ENCODE measurements at places on chromosomes 2 and 18.
A peak's percentile ranks its signal among the peaks of the same experiment; 100 is the strongest.

DNA sequence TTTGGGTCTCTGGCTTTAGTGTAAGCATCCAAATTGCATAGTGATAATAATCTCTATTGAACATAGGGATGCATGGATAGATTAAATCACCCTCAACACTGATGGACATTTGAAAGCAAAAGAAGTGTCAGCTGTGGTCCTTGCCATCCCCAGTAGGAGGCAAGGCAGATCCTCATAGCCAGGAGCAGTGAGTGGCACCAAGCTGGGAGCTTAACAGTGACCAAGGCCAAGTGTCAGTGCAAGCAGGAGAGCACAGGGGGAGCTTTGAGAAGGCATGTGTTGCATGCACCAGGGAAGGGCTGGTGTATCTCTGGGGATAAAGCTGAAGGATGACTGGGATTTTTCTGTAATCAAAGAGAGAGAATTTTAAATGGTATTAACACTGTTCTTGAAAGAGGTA is 14.7 kb downstream of the SLC14A1 start:
- no peak for DNase-seq

DNA sequence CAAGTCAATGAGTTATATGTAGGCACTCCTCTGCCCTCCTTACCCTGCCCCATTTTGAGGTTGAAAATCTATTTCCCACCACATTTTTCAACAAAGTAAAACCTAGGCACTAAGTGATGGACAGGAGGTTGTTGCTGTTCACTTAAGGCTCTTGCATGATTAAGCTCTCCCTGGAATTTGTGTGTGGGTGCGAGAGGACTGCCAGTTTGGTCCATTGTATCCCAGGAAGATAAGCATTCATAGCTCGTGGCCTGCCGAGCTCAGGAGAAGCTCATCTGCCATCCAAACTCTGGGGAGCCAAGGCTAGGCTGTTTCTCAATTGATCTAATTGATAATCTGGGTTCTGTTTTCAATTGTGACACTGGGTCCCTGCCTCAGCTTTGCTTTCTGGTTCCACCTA is 4.7 kb upstream of the MAP4K4 start:
- DNase-seq, result no peak

- no peak for DNase-seq
Observed at GRCh38 chr2:155663265-155663664, 669.3 kb downstream of the NR4A2 start.

GRCh38 chr2:4914551-4914950 is 777.6 kb upstream of the SOX11 start:
- no peak for DNase-seq

GRCh38 chr2:3533836-3534235 is 14.5 kb upstream of the ADI1 start:
- DNase-seq, result no peak

GRCh38 chr2:39311469-39311868 is 67.7 kb upstream of the CDKL4 start:
- DNase-seq, result no peak

DNA sequence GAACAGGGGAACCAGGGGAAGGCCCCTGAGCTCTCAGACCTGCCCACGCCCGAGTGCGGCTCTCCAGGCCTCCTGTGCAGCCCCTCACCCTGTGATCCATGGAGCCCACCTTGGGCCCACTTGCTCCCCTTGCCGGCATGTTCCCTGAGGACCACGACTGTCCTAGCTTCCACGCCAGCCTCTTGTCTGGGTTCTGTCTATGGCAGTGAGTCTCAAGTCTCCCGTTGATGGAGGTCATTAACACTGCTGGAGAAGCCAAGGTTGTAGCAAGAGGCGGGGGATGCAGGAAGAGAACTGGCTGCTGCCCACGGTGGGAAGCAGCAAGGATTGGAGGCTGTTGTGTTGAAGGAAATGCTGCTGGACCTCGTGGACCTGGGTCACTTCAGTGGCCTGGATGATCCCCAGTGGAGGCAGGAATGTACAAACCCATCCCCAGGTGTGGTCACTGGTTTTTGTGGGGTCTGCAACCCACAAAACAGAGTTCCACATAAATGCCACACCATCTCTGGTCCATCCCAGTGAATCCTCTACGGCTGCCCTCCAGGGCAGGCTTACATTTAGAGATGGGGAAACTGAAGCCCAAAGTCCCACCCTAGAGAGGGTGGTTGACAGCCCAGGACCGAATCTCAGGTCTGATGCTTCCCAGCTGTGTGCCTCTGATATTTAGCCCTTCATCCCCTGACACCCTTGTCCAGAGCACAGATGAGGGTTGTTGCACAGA is 150.3 kb downstream of the NDUFA10 start:
- no peak for DNase-seq

DNA sequence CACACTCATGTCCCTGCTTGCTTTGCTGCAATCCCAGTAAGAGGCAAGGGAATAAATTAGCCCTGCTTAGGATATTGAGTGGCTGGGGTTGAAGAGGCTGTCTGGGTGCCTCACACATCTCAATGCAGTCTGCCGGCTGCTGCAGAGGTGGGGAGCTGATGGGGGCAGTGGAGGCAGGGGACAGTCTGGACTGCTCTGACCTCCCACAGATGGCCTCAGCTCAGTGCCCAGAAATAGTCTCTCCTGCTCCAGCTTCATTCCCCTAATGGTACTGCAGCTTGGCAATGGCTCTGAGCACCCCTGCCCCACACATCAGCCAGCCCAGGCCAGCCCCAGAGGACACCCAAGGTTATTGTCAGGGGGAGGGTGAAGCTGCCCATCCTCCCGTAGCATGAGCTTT is 21.5 kb upstream of the TNS1 start:
- no peak for DNase-seq

GRCh38 chr18:13892098-13892497 is 23.2 kb downstream of the MC2R start:
- no peak for DNase-seq

- DNase-seq, result no peak
Observed at GRCh38 chr18:55858661-55859515, 270.9 kb upstream of the TCF4 start.

- no peak for DNase-seq
Observed at GRCh38 chr2:220955776-220956175, 616.3 kb downstream of the EPHA4 start.

- no peak for DNase-seq
Observed at GRCh38 chr2:19844750-19845149, 57.0 kb downstream of the TTC32 start.

DNA sequence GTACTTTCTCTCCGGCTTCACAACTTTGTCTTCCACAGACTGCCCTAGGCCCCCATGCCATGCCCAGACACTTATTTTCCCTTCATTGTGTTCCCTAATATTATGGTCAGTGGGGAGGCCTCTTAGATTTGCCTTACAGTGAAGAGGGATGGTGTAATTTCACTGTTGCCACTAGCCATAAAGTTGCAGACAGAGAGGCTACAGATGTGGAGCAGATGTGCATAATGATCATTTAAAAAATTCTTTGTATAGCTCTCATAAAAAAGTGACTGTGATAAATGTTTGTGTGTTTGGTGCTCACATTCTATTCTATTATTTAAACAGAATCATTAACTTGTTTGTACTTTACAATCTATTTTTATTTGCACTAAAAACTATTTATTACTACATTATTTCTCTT is 67.5 kb upstream of the FN1 start:
- DNase-seq, result no peak

DNA sequence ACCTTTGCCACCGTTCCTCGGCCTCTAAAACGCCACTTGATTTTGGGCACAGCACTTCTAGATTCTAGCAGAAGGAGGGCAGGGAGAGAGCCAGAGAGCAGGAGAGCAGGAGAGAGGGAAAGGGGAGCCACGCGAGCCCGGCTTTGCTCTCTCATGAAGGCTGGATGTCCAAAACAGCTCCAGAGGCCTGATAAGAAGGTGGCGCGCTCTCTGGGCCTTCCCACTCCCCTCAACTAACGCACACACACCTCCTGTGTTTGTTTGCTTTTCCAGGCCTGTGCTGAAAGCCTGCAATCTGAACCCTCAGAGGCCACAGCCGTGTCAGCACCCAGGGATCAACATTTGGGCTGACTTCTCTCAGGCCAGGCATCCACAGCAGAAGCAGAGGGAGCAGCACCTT is 184.8 kb upstream of the SOX11 start:
- DNase-seq, result no peak

- DNase-seq, result peak; percentile 16
Observed at GRCh38 chr2:30147196-30147714, 448 bp downstream of the YPEL5 start.

GRCh38 chr2:126475031-126475430 is 180.9 kb upstream of the GYPC start:
- no peak for DNase-seq

GRCh38 chr2:174350018-174350417 is 15.3 kb downstream of the SP9 start:
- no peak for DNase-seq

DNA sequence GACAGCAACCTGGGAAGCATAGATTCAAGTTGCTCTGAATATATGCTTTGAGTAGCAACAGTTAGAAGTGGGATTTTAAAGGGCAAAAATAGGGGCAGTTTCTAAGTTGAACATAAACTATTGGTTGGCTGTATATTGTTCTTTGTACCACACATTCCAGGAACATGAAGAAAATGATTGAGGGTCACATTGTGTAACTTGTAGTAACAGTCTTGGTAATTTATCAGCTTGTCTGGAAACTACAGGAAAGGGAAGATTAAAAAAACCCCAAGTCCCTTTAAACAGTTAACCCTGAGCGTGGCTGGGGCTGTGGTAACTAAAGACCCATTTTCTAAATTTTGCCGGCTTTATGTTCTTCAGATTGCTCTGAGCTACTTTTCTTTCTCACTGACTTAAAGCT is 7.4 kb downstream of the PLEKHB2 start:
- DNase-seq, result no peak

DNA sequence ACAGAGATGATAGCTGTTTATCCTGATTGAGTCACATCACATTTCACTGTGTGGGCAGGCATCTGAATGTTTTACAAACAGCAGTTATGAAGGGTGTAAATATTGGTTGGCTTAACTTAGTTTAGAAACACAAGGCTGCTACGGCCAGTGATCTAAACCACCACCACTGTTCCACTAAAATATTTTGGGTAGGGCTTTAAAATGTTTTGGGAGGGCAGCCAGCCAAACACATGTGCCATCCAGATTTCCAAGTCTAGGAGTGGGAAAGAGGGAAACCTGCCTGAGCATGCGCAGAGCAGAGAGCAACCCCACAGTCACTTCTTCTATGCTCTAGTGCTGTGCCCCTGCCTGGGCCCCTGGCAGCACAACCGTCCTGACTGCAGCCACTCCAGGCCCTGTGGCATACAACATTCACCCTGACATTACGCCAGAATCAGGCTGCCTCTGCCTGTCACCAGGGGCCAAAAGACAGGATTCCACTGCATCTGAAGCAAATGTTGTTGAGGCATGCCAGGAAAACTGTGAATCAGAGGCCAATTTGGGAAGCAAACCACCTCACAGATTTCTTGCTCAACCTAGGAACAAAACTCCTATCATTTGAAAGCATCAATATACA is 74.8 kb upstream of the COL5A2 start:
- DNase-seq, result no peak

- DNase-seq, result no peak
Observed at GRCh38 chr18:33873112-33873511, 295.1 kb downstream of the ASXL3 start.

DNA sequence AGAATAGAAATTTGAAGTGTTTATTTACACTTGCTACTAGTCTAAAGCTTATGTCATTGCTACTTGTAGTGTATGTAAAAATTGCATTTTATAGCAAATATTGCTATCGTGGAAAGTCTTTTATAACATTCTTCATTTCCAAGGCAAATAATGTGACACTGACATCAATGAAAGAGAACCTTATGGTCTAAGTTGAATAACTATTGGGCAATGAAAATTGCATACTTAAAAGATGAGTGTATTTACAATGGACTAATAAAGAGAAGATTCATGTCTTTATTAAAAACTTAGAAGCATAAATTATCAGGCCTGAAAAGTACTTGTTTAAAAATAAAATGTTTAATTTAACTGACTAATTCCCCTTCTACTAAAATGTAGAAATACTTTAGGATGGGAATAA is 82.2 kb downstream of the LRP1B start:
- DNase-seq, result no peak

DNA sequence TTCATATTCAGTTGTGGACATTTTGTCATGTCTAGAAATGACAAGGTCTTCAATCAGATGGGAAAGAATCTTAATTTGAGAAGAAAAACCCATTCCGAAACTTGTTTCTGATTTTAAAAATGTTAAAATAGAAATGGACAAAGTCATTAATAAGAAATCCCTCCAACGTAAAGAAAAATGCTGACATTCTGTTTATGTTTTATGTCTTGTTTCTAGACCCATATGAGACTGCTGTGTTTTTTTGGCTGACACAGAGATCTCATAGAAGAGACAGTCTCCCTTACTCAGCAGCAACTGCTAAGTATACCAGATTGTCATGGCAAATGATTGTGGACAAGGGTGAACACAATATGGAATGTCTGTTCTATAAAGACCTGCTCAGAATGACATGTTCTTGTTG is 538.5 kb downstream of the ZEB2 start:
- no peak for DNase-seq

DNA sequence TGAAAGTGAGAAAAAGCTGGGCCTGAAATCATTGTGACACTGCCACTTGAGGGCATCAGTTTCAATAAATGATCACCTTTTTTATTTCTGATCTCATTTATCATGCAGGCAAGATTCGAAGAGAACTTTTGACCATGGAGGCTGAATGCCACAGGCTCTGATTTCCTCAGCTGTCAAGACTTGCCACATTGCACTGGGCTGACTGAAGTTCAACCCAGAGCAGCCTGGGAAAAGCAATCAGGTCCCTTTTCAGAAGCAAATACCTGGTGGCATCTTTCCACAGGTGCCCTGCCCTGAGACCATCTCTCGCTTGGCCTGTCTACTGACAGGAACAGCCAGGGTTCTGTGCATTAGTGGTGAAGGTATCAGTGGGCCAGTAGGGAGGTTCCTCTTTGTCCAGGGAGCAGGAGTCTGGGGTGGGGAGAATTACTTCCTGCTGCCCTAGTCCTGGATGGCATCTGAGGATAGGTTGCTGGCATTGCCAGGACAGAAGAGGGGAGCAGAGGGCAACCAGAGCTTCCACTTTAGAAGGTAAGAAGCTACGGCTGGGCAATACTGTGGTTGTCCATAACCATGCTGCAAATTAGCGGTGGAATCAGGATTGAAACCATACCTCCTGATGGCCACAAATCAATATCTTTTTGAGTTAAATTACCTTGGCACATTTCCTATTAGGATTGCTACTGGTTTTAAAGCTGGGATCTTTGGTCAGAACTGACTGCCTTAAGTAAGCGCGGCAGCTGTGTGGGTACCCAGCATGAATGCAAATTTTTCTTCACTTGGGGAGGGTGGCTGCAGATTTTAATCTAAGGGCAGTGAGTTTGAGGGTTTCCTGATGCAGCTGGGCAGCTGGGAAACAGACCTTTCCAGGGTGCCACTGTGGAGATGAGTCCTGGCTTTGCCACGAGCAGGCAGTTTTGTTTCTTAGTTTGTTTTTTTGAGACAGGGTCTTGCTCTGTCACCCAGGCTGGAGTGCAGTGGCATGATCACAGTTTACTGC is 394.5 kb downstream of the ALK start:
- DNase-seq, result no peak

- DNase-seq, result no peak
Observed at GRCh38 chr18:38948436-38948835, 1382.8 kb upstream of the CELF4 start.

DNA sequence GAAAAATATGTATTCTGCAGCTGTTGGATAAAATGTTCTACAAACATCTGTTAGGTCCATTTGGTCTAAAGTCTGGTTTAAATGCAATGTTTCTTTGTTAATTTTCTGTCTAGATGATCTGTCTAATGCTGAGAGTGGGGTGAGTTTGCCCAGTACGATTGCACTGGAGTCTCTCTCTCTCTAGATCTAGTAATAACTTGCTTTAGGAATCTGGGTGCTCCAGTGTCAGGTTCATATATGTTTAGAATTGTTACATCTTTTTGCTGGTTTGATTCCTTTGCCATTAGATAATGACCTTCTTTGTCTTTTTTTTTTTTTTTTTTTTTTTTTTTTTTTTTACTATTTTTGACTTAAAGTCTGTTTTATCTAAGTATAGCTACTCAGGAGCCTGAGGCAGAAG is 10.4 kb downstream of the GCC2 start:
- no peak for DNase-seq

All from activated CD4-positive, alpha-beta T cell treated with anti-CD3 and anti-CD28 coated beads, Interleukin-2, amount 50 U/mL, for 48 hours (primary cell).